ENCODE measurements at places on chromosomes 1 and 21. TPM values are rescaled to one million over a fixed set of nuclear protein-coding genes. Genes with fewer than 3 reads are reported as not detected.
A peak's percentile ranks its signal among the peaks of the same experiment; 100 is the strongest.

GRCh38 chr1:56430141-56430839 is 149.1 kb downstream of the PLPP3 start:
- no peak for DNase-seq

DNA sequence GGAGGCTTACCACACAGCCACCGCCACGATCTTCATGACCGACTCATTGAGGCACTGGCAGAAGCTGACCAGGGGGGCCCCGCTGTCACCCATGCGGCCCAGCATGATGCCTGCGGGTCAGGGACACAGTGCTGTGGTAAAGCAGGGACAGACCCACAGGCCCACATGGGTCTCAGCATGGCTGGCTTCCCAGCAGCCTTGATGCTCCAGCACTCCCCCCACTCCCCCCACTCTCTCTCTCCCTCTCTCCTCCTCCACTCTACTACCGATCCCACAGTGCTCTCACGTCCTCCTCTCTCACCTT is 31.4 kb downstream of the PODN start:
- DNase-seq = no peak

GRCh38 chr1:248140846-248141245 is 4.1 kb upstream of the OR2M5 start:
- no peak for DNase-seq

- DNase-seq = peak; percentile 39
Measured at GRCh38 chr1:232471250-232471649, 158.7 kb downstream of the SIPA1L2 start.

The CELA2B gene
- not detected for polyA plus RNA-seq

The CACNA1S gene
- polyA plus RNA-seq = not detected

The KCNK2 gene
- polyA plus RNA-seq = not detected

The RNU1-3 gene
- polyA plus RNA-seq = not detected

The CNR2 gene
- 0.12 TPM for polyA plus RNA-seq
